NCI-H1417 treated with DMSO at 0.1 percent for 48 hours (cell line): ENCODE measurements at places on chromosomes 4 and X.
A peak's percentile ranks its signal among the peaks of the same experiment; 100 is the strongest.

DNA sequence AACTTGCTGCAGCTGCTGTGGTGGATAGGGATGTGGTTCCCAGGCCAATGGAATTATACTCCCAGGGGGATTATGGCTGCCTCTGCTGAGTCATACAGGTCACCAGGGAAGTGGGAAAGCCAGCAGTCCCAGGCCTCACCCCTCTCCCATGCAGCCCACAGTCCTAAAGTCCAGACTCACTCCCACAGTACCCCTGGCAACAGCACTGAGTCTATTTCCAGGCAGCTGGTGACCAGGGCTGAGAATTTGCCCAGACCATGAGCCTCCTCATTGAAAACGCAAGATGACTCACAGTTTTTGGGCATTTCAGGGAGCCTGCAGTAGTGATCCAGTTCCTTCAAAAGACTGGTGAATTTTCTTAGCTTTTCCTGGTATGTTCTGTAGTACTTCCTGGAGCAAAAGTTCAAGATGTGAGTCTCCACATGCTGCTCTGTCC is 137.6 kb downstream of the NPNT start:
- no peak for DNase-seq

DNA sequence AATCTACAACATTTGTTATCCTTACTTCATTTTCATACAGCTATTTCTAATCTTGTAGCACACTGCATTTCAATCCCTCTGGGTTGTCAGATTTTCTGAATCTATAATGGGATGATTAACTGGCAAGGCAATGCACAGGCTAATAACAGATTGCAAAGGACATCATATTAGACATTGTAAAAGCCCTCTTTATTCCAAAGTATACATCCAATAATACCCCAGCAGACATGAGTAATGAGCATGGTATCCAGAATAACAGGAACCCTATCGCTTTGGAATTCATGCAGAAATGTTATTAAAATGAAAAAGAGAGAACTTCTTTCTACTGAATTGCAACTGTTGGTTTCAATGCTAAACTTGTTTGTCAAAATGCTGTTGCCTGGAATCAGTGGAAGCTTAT is 122.9 kb downstream of the C4orf33 start:
- DNase-seq = no peak

DNA sequence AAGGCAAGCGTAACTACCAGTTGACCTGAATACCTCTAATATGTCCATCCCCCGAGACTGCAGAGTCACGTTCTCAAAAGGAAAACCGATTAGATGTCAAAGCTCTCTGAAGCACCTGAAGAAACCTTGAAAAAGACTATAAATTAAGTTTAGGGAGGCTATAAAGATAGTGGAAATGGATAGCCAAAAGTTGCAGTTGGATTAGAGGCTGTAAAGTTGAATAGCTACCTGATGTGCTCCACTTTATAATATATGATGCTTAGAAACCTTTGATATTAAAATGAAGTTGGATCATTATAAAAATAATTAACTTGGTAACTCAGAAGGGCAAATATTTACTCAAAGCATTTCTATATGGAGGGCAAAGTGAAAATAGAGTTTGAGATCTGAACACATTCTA is 506.6 kb upstream of the AGA start:
- DNase-seq = no peak

DNA sequence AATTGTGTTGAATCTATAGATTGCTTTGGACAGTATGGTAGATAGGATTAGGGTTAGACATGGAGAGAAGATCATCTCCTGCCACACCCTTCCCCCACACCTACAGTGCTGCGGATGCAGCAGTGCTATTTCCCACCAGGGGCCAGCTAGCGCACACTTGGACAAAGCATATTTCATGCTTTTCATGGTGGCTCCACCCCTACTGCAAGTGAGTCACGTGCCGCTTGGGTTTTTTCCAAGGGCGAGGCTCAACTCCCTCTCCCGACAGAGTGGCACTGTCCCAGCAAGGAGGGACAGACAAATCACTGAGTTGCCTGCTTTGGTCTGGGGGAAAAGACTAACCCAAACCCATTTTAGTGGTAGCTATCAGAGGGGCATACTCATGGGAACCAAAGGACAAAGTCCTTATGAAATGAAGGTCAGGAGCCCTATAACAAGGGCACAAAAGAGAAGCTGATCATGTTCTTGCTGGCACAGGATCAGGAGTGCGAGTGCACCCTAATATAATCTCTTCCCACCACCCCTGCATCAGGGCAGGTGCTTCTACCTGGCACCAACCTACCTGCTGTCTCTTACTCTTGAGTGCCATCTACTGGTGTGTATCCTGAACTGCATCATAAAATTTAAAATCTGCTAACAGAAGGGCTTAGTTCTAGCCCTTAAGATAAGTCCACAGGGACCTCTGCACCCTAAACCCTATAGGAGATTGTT is 55.1 kb upstream of the PGAM4 start:
- DNase-seq = no peak

GRCh38 chr4:115537387-115537786 is 424.0 kb upstream of the NDST4 start:
- no peak for DNase-seq

DNA sequence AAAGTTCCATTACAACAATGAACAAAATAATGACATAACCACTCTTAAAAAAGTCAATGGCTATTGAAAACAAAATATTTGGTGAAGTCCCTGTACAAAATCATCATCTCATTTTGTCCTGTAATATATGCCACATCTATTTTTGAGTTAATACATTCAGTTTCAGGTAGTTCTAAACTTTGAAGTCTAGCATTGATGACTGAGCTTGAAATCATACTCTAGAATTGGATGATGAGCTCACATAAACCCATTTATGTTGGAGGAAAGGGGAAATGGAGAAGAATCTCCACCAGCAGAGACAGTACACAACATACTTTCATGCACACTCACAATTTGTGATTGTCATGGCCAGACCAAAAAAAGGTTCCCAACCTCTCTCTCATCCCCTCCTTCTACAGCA is 371.1 kb upstream of the NR3C2 start:
- no peak for DNase-seq

- DNase-seq = no peak
Observed at GRCh38 chrX:129875669-129876068, 30.3 kb upstream of the UTP14A start.

GRCh38 chrX:27815209-27815608 is 7.4 kb downstream of the MAGEB10 start:
- DNase-seq = no peak

DNA sequence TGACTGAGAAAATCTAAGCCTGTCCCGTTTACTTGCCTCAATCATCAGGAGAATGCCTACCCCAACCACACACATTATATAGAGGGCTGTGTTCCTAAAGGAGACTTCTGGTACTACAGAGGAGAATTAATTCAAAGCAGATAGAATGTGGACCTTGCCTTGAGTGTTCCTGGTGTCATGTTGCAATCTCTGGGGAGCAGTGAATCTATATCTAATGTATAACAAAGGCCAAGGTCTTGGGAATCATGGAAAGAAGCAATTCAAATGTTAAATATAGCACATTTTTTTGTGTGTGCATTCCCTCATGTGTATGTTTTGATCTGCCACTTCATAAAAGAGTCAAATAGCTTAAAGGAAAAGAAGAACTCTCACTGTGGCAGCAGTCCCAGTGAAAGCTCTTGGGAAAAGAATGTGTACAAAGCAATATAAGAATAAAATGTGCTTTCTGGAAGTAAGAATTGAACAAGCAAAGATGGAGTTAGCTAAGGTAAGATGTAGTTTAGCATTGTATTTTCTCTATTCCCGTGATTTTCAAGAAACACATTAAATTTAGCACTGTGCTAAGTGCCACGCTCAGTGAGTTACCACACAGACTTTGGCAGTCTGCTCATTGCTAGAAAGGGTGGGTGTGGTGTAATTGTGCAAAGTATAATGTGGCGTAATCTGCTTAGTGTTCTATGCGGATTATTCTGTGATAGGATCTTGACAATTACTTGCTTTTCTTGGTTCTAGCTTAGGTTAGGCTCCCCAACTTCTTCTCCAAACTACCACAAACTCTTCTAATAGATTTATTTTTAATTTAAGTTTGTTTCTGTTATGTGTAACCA is 13.7 kb downstream of the ADH6 start:
- DNase-seq = no peak

- no peak for DNase-seq
Observed at GRCh38 chrX:72236841-72237240, 2.0 kb downstream of the ERCC6L start.

DNA sequence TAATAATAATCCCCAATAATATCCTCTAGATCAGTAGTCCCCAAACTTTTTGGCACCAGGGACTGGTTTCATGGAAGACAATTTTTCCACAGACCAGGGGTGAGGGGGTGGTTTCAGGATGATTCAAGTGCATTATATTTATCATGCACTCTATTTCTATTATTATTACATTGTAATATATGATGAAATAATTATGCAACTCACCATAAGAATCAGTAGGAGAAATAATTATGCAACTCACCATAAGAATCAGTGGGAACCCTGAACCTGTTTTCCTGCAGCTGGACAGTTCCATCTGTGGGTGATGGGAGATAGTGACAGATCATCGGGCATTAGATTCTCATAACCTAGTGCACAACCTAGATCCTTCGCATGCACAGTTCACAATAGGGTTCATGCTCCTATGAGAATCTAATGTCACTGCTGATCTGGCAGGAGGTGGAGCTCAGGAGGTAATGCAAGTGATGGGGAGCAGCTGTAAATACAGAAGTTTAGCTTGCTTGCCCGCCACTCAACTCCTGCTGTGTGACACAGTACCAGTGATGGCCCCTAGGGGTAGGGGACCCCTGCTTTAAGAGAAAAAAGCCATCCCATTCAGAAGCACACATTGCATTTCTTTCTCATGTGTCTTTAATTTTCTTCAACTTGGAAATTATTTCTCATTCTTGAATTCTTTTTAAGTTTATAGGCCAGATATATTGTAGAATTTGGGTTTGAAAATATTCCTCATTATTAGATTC is 16.0 kb upstream of the SH3RF1 start:
- DNase-seq = no peak

DNA sequence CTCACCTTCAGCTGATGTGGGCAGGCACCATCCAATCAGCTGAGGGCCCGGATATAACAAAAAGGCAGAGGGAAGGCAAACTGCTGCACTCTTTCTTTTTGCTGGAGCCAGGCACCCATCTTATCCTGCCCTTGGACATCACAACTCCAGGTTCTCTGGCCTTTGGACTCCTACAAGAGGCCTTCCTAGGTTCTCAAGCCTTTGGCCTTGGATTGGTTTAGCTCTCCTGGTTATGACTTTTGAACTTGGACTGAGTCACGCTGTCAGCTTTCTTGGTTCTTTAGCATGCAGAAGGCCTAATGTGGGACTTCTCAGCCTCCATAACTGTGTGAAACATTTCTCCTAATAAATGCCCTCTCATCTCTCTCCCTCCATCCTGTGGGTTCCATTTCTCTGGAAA is 23.0 kb upstream of the N4BP2 start:
- no peak for DNase-seq

DNA sequence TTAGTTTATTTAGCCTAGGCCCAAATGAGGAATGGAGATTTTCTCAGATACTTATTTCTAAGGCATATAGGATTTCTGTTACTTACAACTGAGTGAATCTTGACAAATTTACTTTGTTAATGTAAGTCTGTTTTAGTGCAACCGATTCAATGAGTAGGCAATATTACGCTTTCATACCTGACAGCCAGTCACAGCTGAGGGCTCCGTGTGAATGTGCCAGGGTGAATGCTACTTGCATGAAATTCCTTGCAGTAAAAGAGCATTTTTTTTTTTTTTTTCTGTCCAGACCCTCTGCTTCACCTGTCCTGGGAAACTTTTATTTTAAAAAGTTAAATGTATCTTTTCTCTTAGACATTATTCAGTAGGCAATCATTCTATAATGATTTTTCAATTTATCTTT is 1100.0 kb downstream of the FAT4 start:
- DNase-seq = no peak

GRCh38 chr4:48195374-48195773 is 61.3 kb upstream of the TXK start:
- peak; percentile 81 for DNase-seq

GRCh38 chr4:121989715-121990114 is 37.9 kb upstream of the TRPC3 start:
- DNase-seq = no peak

- DNase-seq = no peak
Observed at GRCh38 chr4:117154251-117154650, 68.9 kb upstream of the TRAM1L1 start.

GRCh38 chr4:84648863-84649647 is 66.1 kb downstream of the CDS1 start:
- no peak for DNase-seq

DNA sequence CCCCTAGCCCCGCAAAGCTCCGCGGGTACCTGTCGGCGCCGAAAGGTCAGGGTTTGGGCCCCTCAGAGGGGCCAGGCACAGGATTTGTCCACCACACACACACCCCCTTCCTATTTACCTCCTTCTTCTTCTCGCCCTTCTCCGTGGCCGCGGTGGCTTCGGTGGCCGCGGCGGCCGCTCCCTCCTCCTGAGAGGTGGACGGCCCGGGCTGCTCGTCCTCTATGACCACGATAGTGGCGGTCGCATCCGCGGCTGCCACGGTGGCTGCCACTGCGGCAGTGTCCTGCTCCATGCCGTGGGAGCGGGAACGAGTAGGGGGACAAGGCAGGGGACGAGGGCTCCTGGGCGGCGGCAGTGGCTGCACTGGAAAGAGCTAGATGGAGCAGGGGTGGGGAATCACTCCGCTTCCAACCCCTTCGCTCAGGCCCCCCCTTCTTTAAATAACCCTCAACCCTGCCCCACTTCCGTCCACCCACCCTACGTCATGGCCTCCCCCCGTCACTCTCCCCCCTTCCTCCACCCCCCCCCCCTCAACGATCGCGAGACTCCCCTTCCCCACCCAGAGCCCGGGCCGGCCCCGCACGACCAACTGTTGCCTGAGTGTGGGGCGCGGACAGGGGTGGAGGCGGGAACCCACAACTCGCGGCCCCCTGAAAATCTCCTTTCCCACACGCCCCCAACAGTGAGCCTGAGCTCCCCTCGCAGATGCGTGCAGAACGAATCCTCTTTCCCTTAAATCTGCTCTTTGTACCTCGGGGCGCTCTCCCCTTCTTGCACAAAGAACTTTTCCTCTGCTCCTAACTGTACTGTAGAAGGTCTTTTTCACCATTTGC is at the start of gene SMARCA1:
Gene SMARCA1, minus strand, starts transcription at position 412 of the 833 bp plus-strand sequence. Its CDS starts 120 bp downstream, at position 292.
- DNase-seq = no peak

DNA sequence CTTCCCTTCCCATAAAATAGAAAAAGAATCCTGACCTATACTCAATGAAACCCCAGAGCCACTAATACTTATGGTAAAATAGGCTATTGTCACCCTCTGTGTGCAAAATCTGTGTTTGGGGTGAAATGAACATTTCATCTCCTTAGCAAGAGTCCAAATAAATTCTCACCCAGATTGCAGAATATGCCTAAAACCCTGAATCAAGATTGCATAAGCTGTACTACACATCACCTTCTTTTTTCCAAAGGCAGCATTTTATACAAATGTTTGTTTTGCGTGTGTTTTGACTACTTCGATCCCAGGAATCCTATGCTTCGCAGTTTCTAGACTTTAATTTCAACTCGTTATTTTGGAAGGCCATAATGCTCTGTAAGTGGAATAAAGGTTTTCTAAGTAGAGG is 12.2 kb upstream of the HADH start:
- no peak for DNase-seq

DNA sequence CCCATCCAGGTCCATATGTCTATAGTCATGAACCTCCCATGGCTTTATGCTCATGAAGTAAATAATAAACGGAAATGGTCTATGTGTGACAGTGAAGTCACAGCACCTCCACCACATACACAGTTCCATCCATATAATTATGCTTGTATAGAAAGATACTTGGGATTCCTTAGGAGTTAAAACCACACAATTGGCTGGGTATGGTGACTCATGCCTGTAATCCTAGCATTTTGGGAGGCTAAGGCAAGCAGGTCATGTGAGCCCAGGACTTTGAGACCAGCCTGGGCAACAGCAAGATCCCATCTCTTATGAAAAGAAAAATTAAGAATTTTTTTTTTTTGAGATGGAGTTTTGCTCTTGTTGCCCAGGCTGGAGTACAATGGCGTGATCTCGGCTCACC is 55.6 kb upstream of the RBM47 start:
- DNase-seq = no peak
